ENCODE measurements at places on chromosomes 12 and 14.
A peak's percentile ranks its signal among the peaks of the same experiment; 100 is the strongest.

- peaks cover 8% of the 10 kb centered on the region for H3K27me3 ChIP-seq
- no peak for DNase-seq
- H3K27ac ChIP-seq, result no peak overlapping the region
- H3K4me1 ChIP-seq, result peaks cover 3% of the 10 kb centered on the region
- H3K36me3 ChIP-seq, result no peaks in the 10 kb centered on the region
Observed at GRCh38 chr14:102539544-102540314, 30.2 kb upstream of the ANKRD9 start.

DNA sequence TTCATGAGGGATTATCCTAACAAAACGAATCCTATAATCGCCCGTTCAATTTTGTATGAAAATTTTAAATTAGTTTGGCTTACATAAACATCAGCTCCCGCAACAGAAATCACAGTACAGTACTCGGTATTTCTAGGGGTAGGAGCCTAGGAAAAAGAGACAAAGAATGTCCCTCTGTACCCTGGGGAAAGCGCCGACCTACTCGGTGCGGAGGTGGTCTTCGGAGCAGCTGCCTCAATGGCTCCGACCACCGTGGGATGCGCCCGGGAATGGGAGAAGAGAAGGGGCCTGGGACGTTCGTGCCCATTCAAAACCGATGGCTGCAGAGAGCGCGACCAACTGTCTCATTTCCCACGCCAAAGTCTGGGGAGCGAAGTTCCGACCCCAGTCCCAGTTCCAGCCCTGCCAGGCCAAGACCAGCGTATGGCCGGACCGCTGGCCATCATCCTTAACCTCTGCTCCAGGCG, 618 bp downstream of the GNPNAT1 start:
- peaks cover 32% of the 10 kb centered on the region for H3K4me1 ChIP-seq
- H3K27ac ChIP-seq, result peak overlapping the region; percentile 70
- no peak for DNase-seq
- H3K36me3 ChIP-seq, result peaks cover 4% of the 10 kb centered on the region
- H3K4me3 ChIP-seq, result peak overlapping the region; percentile 94

- H3K36me3 ChIP-seq, result peaks cover 10% of the 10 kb centered on the region
- H3K27me3 ChIP-seq, result no peaks in the 10 kb centered on the region
- H3K4me3 ChIP-seq, result no peak overlapping the region
- peaks cover 66% of the 10 kb centered on the region for H3K4me1 ChIP-seq
- DNase-seq, result no peak
Observed at GRCh38 chr12:92064422-92064821, 81.2 kb downstream of the BTG1 start.

DNA sequence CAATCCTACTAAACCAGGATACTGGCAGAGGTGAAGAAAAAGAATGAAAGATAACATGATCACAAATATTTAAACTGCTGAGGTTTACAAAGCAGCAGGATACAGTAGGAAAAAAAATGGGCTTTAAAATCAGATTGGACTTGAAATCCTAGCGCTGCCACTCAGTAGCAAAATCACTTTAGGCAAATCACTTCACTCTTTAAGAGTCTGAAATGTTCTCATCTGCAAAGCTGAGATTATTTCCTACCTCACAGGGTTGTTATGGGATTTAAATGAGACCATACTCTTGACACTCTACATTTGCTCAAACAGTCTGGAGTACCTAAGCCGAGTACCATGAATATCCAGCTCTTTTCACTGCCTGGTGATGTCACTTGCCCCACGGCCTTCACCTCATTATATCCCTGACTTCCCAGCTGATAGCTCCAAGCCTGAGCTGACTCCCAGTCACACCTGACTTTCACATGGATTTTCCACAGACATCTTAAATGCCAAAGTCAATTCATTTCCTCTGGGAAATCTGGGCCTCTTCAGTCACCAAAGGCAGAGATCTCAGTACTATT, 60.2 kb downstream of the UBR7 start:
- no peak overlapping the region for H3K4me3 ChIP-seq
- peaks cover 15% of the 10 kb centered on the region for H3K4me1 ChIP-seq
- H3K27ac ChIP-seq, result no peak overlapping the region
- DNase-seq, result no peak
- peaks cover 11% of the 10 kb centered on the region for H3K36me3 ChIP-seq

GRCh38 chr14:58430156-58430555, 2.6 kb downstream of the KIAA0586 start:
- peaks cover 14% of the 10 kb centered on the region for H3K36me3 ChIP-seq
- peak overlapping the region; percentile 74 for H3K27ac ChIP-seq
- H3K27me3 ChIP-seq, result peaks cover 3% of the 10 kb centered on the region
- peaks cover 39% of the 10 kb centered on the region for H3K4me1 ChIP-seq

DNA sequence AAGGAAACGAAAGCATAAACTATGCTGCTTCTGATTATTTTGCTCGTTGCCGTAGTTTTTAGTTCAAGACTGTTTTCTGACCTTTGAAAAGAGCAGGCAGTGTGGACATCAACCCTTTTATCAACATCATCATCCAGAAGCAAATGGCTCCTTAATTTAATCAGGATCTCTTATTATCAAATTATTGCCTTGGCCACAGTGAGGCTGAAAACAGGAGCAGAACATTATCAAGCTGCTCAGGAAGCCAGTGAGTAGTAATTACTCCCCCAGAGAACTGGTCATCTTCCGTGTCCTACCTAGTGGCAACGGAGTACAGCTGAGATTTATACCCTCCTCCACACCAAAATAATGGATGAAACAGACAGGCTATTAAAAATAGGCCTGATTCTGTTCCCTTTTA, 2.2 kb upstream of the DIABLO start:
- peaks cover 35% of the 10 kb centered on the region for H3K4me1 ChIP-seq
- H3K36me3 ChIP-seq, result peaks cover 30% of the 10 kb centered on the region
- no peaks in the 10 kb centered on the region for H3K27me3 ChIP-seq
- no peak overlapping the region for H3K27ac ChIP-seq

- no peaks in the 10 kb centered on the region for H3K27me3 ChIP-seq
- H3K27ac ChIP-seq, result no peak overlapping the region
- no peaks in the 10 kb centered on the region for H3K36me3 ChIP-seq
- H3K4me1 ChIP-seq, result peaks cover 20% of the 10 kb centered on the region
- no peak for DNase-seq
Observed at GRCh38 chr12:91920741-91921140, 224.9 kb downstream of the BTG1 start.

- H3K4me3 ChIP-seq, result no peak overlapping the region
- peaks cover 14% of the 10 kb centered on the region for H3K4me1 ChIP-seq
- DNase-seq, result no peak
- no peak overlapping the region for H3K27ac ChIP-seq
- H3K27me3 ChIP-seq, result no peaks in the 10 kb centered on the region
- H3K36me3 ChIP-seq, result peaks cover 4% of the 10 kb centered on the region
Observed at GRCh38 chr12:1204581-1205121, 213.6 kb downstream of the ERC1 start.

GRCh38 chr12:80766897-80767296, 50.2 kb downstream of the MYF5 start:
- no peaks in the 10 kb centered on the region for H3K27me3 ChIP-seq
- no peak overlapping the region for H3K4me3 ChIP-seq
- no peaks in the 10 kb centered on the region for H3K4me1 ChIP-seq
- no peak overlapping the region for H3K27ac ChIP-seq

DNA sequence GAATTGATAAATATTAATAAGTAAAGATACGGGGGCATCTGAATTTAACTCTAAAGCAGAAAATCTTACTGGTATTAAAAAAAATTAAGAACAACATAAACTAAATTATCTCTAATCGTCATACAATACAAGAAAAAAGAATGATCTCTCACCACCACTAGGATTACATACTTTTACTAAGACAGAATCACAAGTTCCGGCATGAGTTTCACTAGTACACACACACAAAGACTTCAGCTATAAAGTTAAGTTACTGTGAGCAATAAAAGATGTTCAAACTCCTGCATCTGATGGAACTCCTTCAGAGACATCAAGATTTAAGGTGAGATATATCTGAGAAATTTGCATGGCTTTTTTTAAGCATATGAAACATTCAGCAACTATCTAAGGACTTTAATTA, 21.9 kb downstream of the CEP128 start:
- peaks cover 2% of the 10 kb centered on the region for H3K4me1 ChIP-seq
- H3K4me3 ChIP-seq, result no peak overlapping the region
- no peaks in the 10 kb centered on the region for H3K27me3 ChIP-seq
- H3K36me3 ChIP-seq, result peaks cover 17% of the 10 kb centered on the region

DNA sequence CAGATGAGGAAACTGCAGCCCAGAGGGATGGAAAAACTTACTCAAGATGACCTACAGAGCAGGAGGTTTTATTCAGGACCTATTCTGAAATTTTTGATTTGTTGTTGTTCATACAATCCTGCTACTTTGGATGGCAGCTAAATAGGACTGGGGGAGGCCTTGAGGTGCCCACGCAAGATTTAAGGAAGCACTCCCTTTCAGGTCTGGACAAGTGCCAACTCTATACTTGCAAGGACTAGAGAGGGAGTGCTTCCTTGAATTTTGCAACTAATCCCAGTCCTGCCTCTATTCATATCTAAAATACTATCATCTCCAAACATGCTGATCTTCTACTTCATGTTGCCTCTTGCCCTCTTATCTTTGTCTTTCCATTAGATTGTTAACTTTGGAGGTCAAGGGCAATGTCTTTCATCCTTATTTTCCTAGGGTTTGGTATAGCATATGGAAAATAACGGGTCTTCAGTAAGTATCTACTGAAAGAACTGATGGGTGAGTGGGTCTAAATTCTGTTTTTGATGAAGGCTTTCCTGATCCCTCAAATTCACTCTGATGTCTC, 28.6 kb upstream of the PPM1H start:
- H3K4me3 ChIP-seq, result no peak overlapping the region
- H3K27ac ChIP-seq, result no peak overlapping the region
- DNase-seq, result no peak
- H3K27me3 ChIP-seq, result peaks cover 3% of the 10 kb centered on the region
- no peaks in the 10 kb centered on the region for H3K36me3 ChIP-seq

DNA sequence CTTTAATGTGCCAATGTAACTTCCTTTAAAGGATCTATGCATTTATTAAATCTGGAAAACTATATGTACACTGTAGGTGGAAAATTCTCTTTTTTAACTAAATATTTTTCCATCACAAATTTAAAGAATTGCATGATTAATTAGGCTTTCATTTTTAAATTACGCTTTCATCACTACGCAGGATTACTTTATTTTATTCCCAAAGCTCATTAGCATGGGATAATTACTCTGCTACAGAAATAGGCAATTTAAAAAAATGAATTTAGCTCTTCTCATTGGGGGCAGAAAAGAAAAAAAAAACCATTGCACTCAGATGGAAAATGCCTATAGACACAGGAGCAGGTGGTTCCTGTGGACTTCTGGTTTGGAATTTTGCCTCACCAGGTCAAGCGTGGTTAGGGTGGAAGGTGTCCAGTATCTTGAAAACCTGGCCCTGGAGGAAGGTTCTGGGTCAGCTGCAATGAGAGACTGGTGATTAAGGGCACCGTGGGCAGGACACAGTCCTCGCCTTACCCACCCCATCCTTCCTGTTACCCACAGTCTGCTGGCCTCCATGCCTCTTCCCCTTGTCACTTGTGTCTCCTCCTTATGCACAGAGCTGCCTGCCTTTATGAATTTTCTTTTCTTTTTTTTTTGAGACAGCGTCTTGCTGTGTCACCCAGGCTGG, 17.3 kb upstream of the RIN3 start:
- no peaks in the 10 kb centered on the region for H3K36me3 ChIP-seq
- no peak overlapping the region for H3K4me3 ChIP-seq
- H3K4me1 ChIP-seq, result peaks cover 9% of the 10 kb centered on the region
- no peaks in the 10 kb centered on the region for H3K27me3 ChIP-seq

GRCh38 chr14:94989946-94990345, 167.4 kb downstream of the DICER1 start:
- no peaks in the 10 kb centered on the region for H3K4me1 ChIP-seq
- DNase-seq, result no peak
- no peak overlapping the region for H3K27ac ChIP-seq
- H3K36me3 ChIP-seq, result peaks cover 2% of the 10 kb centered on the region
- peaks cover 17% of the 10 kb centered on the region for H3K27me3 ChIP-seq

DNA sequence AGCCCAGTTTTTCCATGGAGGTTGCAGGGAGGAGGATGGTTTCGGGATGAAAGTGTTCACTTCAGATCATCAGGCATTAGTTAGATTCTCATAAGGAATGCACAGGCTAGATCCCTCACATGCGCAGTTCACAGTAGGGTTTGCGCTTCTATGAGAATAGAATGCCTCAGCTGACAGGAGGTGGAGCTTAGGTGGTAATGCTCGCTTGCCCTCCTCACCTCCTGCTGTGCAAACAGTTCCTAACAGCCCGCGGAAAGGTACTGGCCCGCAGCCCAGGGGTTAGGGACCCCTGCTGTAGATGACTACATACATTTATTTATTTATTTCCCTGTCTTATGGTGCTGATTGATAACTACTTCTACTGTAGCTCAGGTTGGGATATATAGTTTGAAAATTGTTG, 93.2 kb downstream of the FBXO33 start:
- no peak for DNase-seq
- no peak overlapping the region for H3K4me3 ChIP-seq
- no peak overlapping the region for H3K27ac ChIP-seq
- no peaks in the 10 kb centered on the region for H3K27me3 ChIP-seq
- H3K4me1 ChIP-seq, result peaks cover 14% of the 10 kb centered on the region

- DNase-seq, result no peak
- H3K4me3 ChIP-seq, result no peak overlapping the region
- H3K36me3 ChIP-seq, result no peaks in the 10 kb centered on the region
Observed at GRCh38 chr14:50139192-50139591, 22.8 kb upstream of the VCPKMT start.

GRCh38 chr12:117900561-117900960, 68.2 kb downstream of the KSR2 start:
- DNase-seq, result no peak
- no peak overlapping the region for H3K27ac ChIP-seq
- H3K4me1 ChIP-seq, result no peaks in the 10 kb centered on the region

DNA sequence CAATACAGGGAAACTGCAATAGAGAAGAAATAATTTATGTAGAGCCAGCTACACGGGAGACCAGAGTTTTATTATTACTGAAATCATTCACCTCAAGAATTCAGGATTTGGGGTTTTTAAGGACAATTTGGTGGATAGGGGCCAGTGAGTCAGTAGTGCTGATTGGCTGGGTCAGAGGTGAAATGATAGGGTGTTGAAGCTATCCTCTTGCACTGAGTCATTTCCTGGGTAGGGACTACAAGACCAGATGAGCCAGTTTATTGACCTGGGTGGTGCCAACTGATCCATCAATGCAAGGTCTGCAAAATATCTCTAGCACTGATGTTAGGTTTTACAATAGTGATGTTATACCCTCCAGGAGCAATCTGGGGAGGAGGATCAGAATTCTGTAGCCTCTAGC, 486.3 kb downstream of the LRIG3 start:
- no peak for DNase-seq
- no peaks in the 10 kb centered on the region for H3K27me3 ChIP-seq
- H3K4me1 ChIP-seq, result no peaks in the 10 kb centered on the region
- no peak overlapping the region for H3K4me3 ChIP-seq
- H3K36me3 ChIP-seq, result no peaks in the 10 kb centered on the region
- no peak overlapping the region for H3K27ac ChIP-seq

GRCh38 chr14:36105401-36105800, 71.1 kb downstream of the PTCSC3 start:
- no peaks in the 10 kb centered on the region for H3K36me3 ChIP-seq
- DNase-seq, result no peak
- peaks cover 17% of the 10 kb centered on the region for H3K27me3 ChIP-seq

DNA sequence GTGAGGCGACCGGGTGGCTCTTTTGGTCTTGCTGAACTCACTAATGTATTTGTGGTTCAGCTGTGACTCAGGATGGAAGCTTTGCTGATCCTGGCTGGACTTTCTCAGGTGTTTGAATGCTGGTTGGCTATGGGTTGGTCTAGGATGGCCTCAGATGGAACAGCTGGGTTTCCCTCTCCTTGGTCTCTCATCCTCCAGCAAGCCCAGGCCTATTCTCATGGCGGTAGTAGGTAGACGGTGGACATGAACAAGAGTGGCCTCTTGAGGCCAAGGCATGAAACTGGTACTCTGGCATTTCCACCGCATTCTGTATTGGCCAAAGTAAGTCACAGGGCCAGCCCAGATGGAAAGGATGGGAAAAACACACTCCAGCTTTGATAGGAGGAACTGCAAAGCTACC, 11.8 kb upstream of the POLR3B start:
- no peak overlapping the region for H3K27ac ChIP-seq
- DNase-seq, result no peak
- no peaks in the 10 kb centered on the region for H3K27me3 ChIP-seq
- H3K36me3 ChIP-seq, result peaks cover 7% of the 10 kb centered on the region
- no peak overlapping the region for H3K4me3 ChIP-seq

Data from activated naive CD8-positive, alpha-beta T cell treated with anti-CD3 and anti-CD28 coated beads, Interleukin-2, amount 50 U/mL, for 24 hours (primary cell).